ENCODE measurements at places on chromosomes 1 and 21.
A peak's percentile ranks its signal among the peaks of the same experiment; 100 is the strongest.

DNA sequence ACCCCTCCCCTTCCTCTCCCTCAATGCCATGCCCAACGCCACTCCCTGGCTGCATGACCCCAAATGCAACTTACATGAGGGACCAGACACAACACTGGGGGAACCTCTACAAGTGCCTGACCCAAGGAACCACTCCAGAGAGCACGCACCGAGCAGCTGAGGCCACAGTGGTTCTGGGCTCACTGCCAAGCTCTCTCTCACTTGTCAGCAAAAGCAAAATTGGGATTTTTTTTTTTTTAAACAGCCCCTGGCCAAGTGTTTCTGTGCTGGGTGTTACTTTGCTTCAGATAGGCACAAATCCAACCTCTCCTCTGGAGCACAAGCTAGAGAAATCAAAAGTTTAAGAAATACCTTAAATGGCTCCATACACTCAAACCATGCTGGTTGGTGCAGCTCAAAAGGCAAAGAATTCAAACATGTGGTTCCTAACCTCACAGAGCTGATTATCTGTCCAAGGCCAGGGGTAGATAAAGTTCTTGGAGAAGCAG, 363.0 kb downstream of the SETD4 start:
- no peak for DNase-seq

GRCh38 chr1:92790867-92791266, 6.0 kb upstream of the EVI5 start:
- no peak for DNase-seq

- DNase-seq: peak; percentile 64
Observed at GRCh38 chr1:82348487-82348886, 547.8 kb downstream of the ADGRL2 start.

GRCh38 chr1:28365864-28366263, 3.7 kb upstream of the PHACTR4 start:
- DNase-seq: peak; percentile 0

DNA sequence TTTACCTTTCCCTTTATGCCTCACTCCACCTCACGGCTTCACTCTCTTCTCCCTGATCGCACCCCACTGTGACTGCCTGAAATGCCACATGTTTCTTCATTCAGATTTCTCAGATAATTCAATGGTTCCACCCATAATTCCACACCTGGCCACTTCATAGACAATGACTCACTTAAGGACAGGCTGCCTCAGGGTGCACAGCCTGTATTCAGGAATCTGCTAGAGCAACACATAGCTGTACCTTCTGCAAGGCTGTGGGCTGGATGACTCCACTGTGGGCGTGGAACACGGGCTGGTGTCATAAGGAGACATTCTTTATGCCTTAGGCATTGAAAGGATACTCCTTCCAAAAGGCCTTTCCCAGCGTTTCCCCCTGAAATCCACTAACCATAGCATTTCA, 36.1 kb downstream of the L1TD1 start:
- no peak for DNase-seq

DNA sequence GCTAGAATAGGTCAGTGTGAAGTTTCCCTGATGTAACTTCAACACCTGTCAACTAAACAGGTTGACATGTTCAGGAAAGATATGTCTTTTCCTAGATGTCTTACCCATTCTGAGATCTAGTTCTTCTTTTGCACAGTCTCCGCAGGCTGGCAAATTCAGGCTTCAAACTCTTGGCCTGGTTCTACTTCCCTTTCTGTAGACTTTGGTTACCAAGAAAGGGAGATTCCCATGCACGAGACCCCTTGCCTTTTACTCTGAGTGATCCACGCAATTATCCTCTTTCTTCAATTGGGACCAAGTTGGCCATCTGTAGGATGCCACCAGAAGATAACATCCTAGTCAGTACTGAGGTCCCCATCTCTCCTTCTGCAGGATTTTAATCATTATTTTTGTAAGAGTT, 2.0 kb downstream of the CFAP45 start:
- no peak for DNase-seq

DNA sequence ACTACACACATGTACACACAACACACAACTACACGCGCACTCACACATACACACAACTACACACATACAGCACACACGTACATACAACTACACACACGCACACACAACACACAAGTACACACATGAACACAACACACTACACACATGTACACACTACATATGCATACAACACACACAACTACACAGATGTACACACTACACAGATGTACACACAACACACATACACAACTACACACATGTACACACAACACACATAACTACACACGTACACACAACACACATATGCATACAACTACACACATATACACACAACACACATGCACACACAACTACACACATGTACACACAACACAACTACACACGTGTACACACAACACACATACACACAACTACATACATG, 318.6 kb downstream of the CAMTA1 start:
- no peak for DNase-seq

- DNase-seq: no peak
Observed at GRCh38 chr1:102107441-102107840, 110.7 kb upstream of the OLFM3 start.

DNA sequence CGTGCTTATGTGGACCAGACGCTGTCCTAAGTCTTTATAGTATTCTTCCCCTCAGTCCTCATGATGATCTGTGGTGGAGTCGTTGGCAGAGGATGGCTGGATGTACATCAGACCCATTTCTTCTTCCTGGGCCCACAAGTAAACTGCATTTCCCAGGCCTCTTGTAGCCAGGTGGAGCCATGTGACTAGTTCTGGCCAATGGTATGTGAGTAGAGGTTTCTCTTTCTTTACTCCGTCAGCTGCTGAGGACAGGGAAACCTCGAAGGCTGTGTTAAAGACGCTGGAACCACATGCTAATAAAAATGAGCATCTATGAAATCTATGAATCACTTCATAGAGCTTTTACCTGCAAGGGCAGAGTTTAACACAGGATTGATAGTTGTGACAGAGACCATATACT, 18.7 kb upstream of the ZNF362 start:
- no peak for DNase-seq

- no peak for DNase-seq
Observed at GRCh38 chr1:154788110-154788870, 81.8 kb downstream of the KCNN3 start.

DNA sequence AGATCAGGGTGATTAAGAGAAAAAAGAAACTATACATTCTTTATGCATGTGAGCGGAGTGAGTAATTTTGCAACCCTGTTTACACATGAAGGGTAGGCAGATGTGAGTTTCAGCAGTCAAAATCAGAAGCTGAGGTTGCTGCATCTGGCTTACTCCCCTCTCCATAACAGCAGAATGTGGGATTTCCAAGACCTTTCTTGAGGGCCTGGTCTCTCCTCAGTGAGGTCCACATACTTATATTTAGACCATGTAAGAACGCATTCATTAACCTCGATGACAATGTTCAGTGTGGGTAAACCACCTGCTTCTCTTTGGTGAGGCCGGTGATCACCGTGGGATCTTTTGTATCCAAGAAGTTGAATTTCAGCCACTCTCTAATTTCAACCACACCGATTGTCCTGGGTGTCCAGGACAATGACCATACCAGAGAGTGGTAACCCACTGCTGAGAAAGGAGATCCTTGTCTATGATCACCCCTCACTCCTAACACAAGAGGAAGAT, 18.7 kb upstream of the RAP1A start:
- DNase-seq: no peak

DNA sequence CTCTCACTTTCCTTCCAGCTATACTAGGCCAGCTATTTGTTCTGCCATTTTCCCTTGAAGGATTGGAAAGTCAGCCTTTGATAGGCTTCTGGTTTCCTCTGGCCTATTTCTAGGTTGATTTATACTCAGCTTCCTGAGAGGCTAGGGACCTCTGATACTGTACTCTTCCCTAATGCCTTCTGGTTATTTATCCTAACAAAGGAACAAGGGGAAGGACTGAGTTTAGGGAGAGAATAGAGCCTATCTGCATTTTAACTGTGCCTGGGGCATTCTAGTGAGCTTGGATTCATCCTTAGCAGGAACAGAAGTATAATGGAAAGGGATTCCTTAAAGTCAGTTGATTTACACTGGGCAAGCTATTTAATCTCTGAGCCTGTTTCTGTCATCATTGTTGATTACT, 11.8 kb upstream of the TMEM39B start:
- no peak for DNase-seq

DNA sequence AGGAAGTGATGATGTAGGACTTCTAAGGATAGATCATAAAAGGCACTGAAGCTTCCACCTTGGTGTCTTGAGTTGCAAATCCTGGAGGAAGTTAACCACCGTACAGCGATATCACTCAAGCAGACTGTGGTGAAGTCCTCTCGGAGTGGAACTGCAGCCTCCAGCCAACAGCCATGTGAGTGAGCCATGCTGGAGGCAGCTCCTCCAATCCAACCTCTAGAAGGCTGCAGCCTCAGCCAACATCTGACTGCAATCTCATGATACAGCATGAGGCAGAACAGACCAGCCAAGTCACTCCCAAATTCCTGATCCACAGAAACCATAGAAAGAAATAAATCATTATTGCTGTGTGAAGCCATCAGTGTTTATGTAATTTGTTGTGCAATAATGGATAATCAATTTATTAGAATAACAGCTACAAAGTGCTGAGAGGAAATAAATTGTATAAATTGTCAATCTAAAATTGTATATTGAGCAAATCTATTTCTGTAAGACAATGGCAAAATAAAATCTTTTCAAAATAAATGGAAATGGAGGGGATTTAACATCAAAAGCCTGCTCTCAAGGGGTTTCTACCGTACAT, 65.0 kb downstream of the PRSS38 start:
- DNase-seq: peak; percentile 65

- DNase-seq: peak; percentile 96
Observed at GRCh38 chr21:38773099-38774061, 32.3 kb upstream of the ETS2 start.

DNA sequence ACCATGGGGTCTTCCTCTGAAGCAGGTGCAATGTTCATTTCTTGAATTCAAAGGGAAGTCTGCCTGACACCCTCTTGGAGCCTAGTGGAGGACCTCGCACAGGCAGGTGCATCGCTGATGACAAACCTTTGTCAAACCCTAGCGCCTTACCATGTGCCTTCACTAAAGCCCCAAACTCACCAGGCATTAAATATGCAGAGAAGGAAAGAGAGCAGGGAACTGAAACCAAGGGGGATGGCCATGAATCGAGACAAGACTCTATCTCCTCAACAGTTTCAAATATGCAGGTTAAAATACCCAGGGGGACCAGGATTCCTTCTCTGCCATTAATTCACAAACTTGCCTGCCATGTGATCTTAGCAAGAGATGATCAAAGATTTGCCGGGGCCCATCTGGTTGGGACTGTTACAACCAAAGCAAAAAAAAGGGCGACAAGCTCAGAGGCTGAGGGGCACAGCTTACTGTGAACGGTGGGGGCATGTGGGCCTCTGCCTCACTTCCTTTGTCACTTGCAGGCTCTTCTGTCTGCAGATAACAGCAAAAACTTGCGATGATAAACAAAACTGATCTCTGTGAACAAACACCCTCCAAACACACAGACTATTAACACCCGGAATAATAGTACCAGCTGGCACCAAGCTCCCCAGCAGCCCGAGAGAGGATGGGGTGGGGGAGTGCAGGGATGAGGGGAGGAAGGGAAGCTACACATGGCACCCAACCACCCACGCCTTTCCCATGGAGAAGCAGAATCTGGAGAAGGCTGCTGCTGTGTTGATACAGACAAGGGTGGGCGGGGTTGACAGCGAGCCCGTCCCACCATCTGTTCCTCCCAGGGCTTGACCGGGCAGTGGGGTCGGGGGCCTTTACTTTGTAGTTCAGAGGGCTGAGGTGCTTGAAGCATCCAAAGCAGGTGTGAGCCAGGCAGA, 33.9 kb downstream of the TMEM63A start:
- peak; percentile 37 for DNase-seq

DNA sequence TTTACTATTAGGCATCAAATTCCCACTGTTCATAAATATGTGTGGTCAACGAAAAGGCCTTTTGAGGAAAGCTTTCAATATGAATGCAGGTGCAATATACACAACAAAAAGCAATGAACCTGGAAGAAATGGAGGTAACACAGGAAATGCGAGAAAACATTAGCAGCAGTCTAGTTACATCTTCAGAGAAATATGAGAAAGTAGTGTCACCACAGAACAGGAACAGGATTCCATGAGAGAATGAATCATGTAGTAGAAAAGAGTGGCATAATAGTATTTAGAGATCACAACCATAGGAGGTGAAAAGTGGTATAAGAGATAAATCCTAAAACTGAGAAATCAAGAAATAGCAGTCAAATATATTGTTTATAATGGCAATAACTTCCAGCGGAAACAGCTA, 103.7 kb downstream of the AK5 start:
- no peak for DNase-seq

DNA sequence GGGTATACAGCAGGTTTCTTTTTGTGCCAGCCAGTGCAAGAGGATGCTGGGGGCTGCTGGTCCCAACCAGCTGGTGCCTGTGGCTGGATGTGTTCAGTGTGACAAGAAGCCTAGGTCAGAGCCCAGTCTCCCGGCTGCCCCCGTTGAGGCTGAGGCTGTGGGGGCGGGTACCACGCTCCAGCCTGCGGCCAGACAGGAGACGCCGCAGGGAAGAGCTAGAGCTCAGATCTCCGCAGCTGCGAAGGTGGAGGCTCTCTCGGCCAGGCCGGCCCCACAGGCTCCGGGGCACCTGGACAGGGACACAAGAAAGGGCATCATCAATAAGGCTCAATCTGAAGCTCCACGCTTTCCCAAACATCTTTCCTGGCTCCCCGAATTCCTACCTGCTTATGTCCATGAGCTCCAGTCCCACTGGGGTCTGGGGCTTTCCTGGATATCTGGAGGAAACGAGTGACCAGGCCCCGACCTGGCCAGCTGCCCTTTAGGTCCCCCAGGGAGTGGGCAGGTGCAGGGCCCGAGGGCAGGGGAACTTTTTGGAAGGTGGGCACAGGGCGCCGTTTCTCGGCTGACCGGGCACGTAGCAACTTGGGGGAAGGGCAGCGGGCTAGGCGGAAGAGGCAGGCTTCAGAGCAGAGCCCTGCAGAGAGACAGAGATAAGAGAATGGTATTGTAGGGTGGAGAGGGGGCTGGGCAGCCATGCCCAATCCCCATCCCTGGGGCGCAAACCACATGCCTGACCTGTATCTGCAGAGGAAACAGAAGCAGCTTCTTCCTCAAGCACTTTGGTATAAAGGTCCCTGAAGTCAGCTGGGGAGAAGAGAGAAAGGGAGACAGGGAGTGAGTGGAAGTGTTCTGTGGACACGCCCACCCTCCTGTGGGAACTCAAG, 7.4 kb downstream of the ENTREP3 start:
- no peak for DNase-seq

GRCh38 chr1:101613546-101613945, 376.7 kb downstream of the S1PR1 start:
- no peak for DNase-seq

DNA sequence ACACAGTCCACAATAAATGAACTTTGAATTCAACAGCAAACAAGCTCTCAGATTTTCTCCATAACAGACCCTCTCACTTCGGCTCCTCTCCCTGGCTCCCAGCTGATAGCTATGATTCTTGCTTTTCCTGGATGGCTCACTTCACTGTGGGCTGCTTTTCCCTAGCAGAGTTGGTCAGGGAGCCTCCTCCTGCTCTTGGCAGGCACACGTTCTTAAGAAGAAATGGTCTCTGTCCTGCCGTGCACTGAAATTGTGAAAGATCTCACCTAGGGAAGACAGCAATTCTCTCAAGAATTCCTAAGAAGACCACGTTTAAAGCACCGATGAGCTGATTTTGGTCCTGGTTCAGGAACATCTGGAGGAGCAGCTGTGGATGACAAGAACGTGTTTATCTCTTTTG, 148.5 kb upstream of the KCNK2 start:
- no peak for DNase-seq
